ENCODE measurements at places on chromosomes 5 and 9.

- DNase-seq = no peak
Measured at GRCh38 chr5:138560971-138561370, 14.2 kb downstream of the HSPA9 start.

DNA sequence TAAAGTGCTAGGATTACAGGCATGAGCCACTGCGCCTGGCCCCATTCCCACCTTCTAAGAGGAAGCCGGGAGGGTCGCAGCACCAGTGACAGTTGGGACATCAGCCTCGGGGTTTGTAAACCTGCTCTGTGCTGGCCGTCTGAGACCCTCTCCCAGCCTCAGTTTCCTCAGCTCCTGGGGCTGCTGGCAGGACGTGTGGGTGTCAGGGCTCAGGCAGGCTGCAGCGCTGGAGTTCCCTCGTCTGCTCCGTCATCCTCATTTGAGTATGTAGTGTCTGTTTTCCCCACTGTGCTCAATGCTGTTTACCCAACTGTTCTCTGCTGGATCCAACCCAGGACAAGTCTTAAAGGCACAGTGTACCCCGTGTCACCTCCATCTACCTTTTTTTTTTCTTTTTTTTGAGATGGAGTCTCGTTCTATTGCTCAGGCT, 2.0 kb upstream of the NINJ1 start:
- no peak for DNase-seq

GRCh38 chr5:179608131-179608581, 15.3 kb downstream of the HNRNPH1 start:
- peak; percentile 50 for DNase-seq

DNA sequence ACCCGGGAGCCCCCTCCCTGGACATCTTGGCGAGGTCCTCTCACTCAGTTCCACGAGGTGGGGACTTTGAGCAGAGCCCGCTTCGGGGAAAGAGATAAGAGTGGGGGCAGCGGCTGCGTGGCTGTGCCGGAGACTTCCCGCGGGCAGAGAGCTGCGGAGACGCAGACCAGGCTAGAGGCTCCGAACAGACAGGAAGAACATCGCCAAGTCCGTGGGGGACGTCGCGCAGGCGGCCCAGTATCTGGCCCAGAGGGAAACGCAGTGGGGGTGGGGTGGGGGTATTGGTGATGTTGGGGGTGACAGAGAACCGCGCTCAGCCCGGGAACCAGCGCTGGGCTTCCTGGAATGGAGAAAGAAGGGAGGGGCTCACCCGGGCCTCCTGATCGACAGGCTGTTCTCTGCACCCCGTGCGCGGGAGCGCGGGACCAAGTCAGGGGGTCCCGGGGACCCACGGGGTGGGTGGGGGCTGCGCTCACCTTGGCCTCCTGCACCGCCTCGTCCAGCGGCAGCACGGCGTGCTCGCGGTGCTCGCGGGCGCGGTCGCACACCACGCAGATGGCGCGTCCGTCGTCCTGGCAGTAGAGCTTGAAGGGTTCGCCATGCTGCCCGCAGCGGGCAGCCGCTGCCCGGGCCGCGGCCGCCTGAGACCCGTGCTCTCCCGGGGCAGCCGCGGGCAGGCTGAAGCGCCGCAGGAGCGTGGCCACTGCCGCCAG, 727 bp downstream of the TRIM7 start:
- no peak for DNase-seq

DNA sequence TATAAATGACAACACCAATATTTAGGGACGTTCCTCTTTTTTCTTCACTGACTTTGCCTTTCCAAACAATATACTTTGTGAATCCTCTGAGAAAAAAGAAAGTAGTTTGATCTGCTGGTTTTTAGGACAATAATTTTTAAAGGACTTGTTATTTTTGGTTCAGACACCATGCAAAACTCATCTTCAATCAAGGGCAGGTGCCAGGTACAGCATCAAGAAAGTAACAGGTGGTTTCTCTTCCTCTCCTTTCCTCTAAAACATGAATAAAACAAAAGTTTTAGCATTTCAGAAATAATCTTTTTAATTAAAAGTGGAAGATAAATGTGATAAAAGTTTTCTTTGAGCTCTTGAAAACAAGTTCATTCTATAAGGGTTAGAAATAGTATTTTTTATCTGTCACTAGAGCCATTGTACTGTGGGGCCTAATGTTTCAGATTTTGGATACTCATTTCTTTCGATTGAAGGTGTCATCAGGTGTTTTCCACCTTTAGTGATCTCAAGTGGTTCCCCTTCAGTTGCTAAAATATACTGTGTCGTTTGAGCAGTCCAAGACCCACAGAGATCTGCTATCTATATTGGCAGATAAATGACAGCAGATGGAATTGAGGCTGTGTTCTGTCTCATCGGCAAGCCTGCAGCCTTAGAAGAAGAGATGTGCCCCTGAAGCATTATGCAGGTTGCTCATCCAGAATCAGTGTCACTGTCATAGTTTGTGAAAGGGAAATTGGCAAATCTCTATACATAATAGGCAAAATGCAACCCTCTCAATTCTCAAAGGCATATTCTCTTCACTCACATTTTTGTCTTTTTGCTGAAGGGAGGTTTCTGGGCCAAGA, 499.7 kb downstream of the PDE4D start:
- no peak for DNase-seq

GRCh38 chr5:35223787-35224395, 6.4 kb downstream of the PRLR start:
- DNase-seq = peak; percentile 72

DNA sequence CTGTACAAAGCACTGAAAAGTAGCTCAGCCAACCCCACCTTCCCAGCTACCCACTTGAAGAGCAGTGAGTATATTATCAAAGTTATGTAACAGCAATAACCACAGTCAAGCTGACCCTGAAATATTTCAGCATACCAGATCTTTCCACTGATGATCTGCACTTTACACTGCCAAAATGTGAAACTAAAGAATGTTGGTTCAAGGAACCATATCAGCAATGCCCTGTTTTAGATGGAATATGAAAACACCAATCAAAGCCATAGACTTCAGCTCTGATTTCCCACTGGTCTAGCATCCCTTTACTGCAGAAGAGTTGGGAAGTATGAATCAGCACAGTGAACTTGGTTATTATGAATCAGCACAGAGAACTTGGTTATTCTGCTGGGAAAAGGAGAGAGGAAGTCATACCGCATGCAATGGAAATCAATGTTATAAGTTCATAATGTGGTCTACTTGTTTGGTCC, 20.0 kb downstream of the CEMIP2 start:
- DNase-seq = no peak

GRCh38 chr5:81650987-81651386, 99.9 kb downstream of the SSBP2 start:
- peak; percentile 8 for DNase-seq

DNA sequence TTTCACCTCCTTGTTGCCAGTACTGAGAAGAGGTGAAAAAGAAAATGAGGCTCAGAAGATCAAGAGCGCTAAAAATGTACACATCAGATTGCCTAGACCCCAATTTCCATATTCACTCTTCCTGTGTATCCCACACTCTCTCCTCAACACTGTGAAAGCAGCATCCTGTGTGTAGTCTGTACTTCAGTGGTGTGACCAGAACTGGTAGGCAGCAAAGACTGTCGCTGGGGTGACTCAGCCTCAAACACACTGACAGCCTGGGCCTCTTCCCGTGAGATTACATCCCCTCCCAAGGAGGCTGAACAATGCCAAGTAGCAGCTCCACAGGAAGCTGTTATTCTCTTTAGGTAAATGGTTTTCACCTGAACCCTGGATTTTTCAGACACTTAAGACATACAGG, 135.5 kb downstream of the CCDC192 start:
- peak; percentile 40 for DNase-seq

DNA sequence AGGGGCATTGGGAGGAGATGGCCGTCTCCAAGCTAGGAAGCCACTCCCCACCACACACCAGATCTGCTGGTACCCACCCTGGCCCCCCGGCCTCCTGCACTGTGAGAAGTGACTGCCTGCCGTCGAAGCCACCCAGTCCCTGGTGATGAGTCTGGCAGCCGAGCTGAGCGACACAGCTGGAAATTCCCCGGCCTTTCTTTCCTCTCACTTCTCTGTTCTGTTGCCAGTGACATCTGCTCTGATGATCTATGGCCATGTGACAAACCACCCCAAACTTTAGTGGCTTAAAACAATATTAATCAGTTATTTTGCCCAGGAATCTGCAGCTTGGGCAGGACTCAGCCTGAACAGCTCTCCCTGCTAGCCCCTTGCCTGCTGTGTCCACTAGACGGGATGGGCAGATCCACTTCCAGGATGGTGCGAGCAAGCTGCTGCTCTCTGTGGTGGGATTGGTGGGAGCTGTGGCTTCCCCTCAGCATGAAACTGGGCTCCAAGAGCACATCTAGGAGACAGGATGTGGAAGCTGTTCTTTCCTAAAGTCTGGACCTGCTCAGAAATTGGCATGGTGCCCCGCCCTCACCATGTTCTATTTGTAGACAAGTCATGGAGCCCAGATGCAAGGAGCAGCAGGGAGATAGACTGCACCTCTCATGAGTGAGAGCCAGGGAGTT, 211.2 kb downstream of the GADD45G start:
- no peak for DNase-seq

DNA sequence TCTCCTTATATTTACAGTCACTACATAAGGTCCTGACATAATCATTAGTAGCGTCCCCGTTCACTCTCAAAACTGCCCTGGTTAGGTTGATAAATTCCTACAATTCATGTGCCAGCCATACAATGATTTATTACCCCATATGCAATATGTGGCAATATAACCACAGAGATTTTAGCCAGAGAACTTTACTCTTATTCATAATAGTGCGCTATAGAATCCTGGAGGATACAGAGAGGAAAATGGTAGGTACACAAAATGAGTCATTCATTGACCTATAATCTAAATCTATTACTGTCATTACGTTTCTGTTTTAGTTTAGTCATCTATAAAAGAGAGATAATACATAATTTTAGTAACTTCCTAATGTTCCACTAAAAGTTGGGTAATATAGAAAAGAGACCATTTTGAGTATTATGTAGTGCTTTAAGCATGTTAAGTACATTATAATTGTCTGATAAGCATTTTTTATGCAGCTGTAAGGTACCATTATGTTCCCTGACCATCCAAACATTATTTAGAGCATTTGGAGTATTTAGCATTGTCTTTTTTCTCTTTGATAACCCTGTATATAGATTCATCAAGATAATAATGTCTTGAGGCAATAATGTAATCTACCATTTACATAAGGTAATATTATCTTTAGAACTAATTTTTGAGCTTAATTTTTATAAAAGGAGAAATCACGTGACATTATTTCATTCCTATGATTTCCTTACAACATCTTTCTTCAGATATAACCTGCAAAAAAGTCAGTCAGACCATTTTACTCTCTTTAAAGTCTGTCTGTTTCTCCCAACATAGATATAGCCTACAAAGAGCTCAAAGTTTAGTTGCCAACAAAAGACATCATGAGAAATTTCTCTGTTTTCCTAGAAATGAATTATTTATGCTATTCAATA, 655.5 kb upstream of the ZNF608 start:
- DNase-seq = no peak

- DNase-seq = no peak
Measured at GRCh38 chr9:126973651-126974529, 59.3 kb downstream of the RALGPS1 start.

GRCh38 chr9:87792831-87793288, 66.9 kb downstream of the CTSL start:
- DNase-seq = peak; percentile 56
